Glutamatergic neuron (in vitro differentiated cells): ENCODE measurements at places on chromosomes 4 and X.

- no peak for DNase-seq
These were observed 672.8 kb downstream of the PCDH7 start for GRCh38 chr4:31392923-31393322.

DNA sequence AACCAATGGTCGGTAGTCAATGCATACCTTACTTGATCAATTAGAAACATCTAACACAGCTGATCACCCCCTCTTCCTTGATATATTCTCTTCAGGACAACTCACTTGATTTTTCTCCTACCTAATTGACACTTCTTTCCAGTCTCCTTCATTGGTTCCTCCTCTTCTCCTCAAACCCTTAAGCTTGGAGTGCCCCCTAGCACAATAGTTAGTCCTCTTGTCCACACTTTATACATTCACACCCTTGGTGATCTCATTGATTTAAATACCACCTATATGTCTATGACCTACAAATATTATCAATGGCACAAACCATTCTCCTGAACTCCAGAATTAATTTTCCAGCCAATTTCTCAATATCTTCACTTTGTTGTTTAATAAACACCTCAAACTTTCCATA lies 724.0 kb downstream of the ADGRL3 start:
- no peak for DNase-seq

DNA sequence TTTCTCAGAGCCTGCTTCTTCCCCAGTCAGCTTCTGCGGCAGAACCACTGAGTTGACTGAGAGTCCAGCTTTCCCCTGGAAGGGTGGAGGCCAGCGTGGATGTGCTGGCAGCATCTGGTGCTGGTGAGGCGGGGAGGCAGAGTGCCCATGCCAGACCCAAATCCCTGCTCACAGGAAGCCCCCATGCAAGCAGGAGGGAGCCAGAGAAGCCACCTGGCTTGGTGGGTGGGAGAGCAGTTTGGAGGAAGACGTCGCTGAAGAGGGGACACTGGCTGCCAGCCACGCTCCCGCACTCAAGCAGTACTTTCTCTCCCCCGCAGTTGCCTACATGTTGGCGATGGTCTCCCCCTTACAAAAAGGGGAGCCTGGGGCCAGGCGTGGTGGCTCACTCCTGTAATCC lies 6.0 kb downstream of the PDZD4 start:
- no peak for DNase-seq

DNA sequence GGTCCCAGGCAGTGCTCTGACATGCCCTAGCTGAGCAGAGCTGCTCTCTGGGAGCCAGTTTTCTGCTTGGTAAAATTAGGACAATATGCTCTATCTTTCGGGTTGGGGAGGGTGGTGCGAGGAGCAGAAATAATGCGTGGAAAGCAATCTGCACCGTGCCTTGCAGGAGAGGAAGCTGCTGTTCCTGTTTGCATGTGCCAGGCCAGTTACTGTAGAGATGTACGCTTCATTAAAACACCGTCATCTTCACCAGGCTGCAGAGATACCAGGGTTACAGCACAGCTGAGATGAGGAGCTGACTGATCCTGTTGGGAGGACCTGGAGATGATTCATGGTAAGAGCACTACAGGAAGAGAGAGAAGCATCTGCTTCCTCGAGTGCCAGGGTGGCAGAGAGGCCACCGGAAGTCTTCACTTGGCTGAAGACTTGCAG lies 29.5 kb upstream of the IRF2 start:
- no peak for DNase-seq

GRCh38 chr4:84644087-84644486 lies 61.2 kb downstream of the CDS1 start:
- DNase-seq, result no peak

DNA sequence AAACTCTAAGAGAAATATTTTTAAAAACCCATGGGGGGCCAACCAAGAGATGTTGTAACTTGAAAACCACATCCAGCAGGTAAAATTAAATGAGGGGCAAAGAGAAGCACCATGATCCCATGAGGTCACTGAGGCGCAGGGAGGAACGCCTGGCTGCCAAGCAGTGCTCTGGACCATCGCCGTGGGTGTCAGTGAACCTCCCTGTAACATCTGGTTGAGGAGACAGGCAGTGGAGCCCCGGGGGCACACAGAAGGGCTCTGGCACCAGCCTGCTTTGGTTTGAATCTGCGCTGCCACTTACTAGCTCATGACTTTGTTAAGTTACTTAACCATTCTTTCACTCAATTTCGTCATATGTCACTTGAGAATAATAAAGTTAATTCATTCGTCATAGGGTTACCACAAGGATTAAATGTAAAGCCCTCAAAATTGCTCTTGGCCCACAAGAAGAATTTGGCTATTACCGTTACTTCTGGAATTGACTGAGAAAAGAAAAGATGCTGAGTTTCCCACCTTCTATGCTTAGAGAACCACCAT lies 41.6 kb upstream of the SLC25A4 start:
- no peak for DNase-seq

DNA sequence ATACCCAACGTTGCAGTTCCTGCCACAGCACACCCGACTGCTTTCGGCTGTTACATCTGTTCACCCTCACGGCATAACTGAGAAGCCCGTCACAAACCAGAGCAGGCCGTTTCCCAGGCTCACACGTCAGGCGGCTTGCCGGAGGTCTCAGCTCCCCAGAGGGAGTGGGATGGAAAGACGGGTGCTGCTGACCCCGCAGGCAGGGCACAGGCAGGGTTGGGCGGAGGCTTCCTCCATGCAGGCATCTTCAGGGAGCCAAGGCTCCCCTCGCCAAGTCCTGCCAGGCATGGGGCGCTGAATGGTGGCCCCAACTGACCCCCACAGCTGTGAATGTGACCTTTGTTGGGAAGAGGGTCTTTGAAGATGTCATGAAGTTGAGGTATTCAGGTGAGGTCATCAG lies 57.5 kb downstream of the ACOX3 start:
- DNase-seq, result no peak

- DNase-seq, result no peak
These were observed 15.1 kb downstream of the PALLD start for GRCh38 chr4:168511780-168512489.
